Mesangial cell (primary cell): ENCODE measurements at places on chromosomes 13 and 19. TPM values are rescaled to one million over a fixed set of nuclear protein-coding genes. Genes with fewer than 3 reads are reported as not detected.

Gene CABP5
- not detected in 2 replicates for total RNA-seq

Gene TNNT1
- total RNA-seq: 0.65 and 5.2 TPM in 2 replicates

Gene TMEM38A
- 0.65 and 3.3 TPM in 2 replicates for total RNA-seq

Gene MEDAG
- total RNA-seq: 2.0 and 2.3 TPM in 2 replicates

Gene AMH
- total RNA-seq: 0.16 and 1.8 TPM in 2 replicates

Gene SLC5A5
- total RNA-seq: not detected in 2 replicates

Gene FCGBP
- 2.0 TPM in 1 of 2 replicates, not detected in the other for total RNA-seq

Gene KASH5
- total RNA-seq: not detected in 2 replicates

Gene TRPC4
- total RNA-seq: 11.2 and 16.3 TPM in 2 replicates

Gene SETDB2
- 1.6 and 2.3 TPM in 2 replicates for total RNA-seq

Gene GJB2
- 4.9 and 8.5 TPM in 2 replicates for total RNA-seq

Gene KLK14
- 0.81 TPM in 1 of 2 replicates, not detected in the other for total RNA-seq

Gene PSG6
- total RNA-seq: not detected in 2 replicates

Gene KLK2
- not detected in 2 replicates for total RNA-seq

Gene WASF3
- 3.7 and 5.7 TPM in 2 replicates for total RNA-seq

Gene FLT1
- 1.3 and 3.9 TPM in 2 replicates for total RNA-seq

Gene OXGR1
- 0.16 and 0.51 TPM in 2 replicates for total RNA-seq

Gene KIR2DL1
- not detected in 2 replicates for total RNA-seq

Gene FSD1
- total RNA-seq: 13.8 and 29.7 TPM in 2 replicates

Gene KIR2DL4
- not detected in 2 replicates for total RNA-seq

Gene PSG2
- total RNA-seq: not detected in 2 replicates

Gene OR10H1
- total RNA-seq: not detected in 2 replicates

Gene SMIM44
- total RNA-seq: not detected in 2 replicates

Gene SLC1A6
- not detected in 2 replicates for total RNA-seq

Gene CD79A
- total RNA-seq: 0.25 and 0.33 TPM in 2 replicates

Gene SLC10A2
- total RNA-seq: not detected in 2 replicates

Gene TMPRSS9
- total RNA-seq: not detected in 2 replicates

Gene NLRP5
- not detected in 2 replicates for total RNA-seq

Gene THSD8
- total RNA-seq: 0.76 TPM in 1 of 2 replicates, not detected in the other

Gene FUT1
- total RNA-seq: 0.98 and 2.2 TPM in 2 replicates

Gene SPACA6
- total RNA-seq: 8.1 and 13.1 TPM in 2 replicates

Gene PLA2G4C
- 1.1 and 7.0 TPM in 2 replicates for total RNA-seq

Gene DMKN
- total RNA-seq: 29.5 and 70.4 TPM in 2 replicates

Gene KLF16
- 22.5 and 35.2 TPM in 2 replicates for total RNA-seq

Gene CADM4
- 24.4 and 39.2 TPM in 2 replicates for total RNA-seq

Gene TLE5
- 288 and 469 TPM in 2 replicates for total RNA-seq

Gene MBD3L3
- not detected in 2 replicates for total RNA-seq

Gene LIM2
- total RNA-seq: not detected in 2 replicates
